ENCODE measurements at places on chromosomes 6 and 20.

DNA sequence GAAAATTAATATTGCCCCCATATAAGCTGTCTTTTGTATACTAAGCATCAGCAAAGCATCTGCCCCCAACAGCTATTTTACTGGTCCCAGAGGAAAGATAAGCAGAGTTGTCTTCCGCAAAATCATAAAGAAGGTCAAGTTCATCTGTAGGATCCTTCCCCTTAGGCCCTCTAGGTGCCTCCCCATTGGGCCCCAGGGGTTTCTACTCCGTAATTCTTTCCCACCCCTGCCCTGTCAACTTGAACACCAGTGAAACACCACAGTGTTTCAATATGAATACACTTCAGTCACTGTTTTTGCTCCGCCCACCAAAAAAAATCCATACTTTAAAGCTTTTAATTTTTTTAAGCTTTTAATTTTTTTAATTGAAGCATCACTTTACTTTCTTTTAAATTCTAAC lies 159.2 kb downstream of the ATXN1 start:
- DNase-seq = no peak

GRCh38 chr6:108524528-108525248 lies 36.0 kb upstream of the FOXO3 start:
- DNase-seq = no peak

DNA sequence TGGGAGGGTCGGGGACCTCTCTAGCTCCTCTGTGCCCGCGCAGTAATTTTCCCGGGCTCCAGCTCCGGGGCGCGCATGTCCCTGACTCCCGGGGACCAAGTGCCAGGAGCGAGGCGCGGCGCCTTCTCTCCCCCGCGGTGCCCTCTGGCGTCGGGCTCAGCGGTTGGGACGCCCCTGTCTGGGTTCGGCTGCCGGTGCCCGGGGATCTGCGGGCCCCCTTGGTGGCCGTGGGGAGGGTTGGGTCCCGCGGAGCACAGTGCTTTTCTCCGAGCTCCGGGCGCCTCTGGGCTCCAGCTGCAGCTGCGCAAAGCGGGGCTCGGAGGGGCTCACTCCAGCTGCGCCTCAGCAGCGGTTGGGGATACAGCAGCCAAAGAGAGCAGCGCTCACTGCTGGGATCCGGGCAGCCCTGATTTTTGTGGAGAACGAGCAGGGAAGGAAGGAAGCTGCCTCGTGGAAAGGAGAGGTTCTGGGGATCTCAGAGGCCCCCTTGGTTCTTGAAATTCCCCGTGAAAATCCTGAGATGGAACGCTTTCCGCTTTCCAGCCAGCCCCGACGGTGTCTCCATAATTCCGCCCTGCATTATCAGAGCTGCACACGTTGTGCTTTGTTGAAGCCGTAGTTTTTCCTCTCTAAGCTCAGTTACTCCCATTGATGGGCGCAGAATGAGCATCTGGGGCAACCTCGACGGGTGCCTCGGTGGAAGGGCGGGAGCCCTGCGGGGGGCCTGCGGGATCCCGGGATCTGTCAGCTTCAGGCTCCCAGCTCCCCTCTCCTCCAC lies 861 bp downstream of the PPP1R14C start:
- no peak for DNase-seq

GRCh38 chr20:12203981-12204380 lies 286.3 kb downstream of the BTBD3 start:
- DNase-seq = no peak

DNA sequence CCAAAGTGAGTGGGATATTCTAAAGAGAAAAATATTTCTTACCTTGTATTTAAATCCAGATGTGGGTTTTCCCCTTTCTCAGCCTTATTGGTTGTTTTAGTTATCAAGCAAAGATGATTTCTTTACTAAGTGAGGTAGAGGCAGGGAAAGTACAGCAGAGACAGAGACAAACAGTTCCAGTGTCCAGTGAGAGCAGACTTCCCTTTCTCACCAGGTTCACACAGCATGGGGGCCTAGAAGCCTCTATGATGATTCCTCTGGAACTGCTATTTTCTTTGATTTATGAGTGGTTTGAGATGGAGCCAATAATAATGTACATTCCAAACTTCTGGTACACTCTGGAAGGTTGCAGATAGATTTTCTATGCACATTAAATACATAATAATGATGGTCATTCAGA lies 234.0 kb upstream of the MARCKS start:
- no peak for DNase-seq

DNA sequence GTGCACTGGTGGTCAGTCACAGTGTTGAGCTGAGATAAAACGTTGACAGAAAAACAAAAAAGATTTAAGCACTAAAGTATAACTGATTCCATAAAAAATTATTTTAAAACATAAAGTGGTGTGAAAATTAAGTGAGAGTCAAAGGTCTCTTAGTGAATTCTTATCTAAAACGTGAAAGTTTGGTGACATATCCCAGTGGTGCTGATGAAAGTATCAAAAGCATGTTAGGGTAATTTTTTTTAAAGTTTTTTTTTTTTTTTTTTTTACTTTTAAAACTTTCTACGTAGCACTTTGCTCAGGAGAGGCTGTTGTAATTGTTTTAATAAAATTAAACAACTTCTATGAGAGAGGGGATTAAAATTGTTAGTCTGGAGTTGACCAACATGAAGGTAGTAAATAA lies 65.6 kb upstream of the TMEM30A start:
- DNase-seq = no peak

- no peak for DNase-seq
Measured at GRCh38 chr6:5713519-5713918, 293.2 kb downstream of the NRN1 start.

- DNase-seq = no peak
Measured at GRCh38 chr6:7254980-7255835, 57.8 kb downstream of the SSR1 start.

Measured in activated T-cell treated with anti-CD3 and anti-CD28 coated beads, Interleukin-2, amount 50 U/mL, for 1 hour (primary cell).